ENCODE measurements at places on chromosomes 2 and 18. TPM values are rescaled to one million over a fixed set of nuclear protein-coding genes. Genes with fewer than 3 reads are reported as not detected.

The FSIP2 gene
- 1.7 TPM for polyA plus RNA-seq

The MRPL33 gene
- 98.5 TPM for polyA plus RNA-seq

The GPBAR1 gene
- 1.4 TPM for polyA plus RNA-seq

The LIMS3 gene
- polyA plus RNA-seq, result 3.3 TPM

The CIB4 gene
- polyA plus RNA-seq, result 1.8 TPM

The MMADHC gene
- 114 TPM for polyA plus RNA-seq

The LOXHD1 gene
- polyA plus RNA-seq, result 1.1 TPM

The KCNK3 gene
- 33.2 TPM for polyA plus RNA-seq

The GKN2 gene
- polyA plus RNA-seq, result 1.7 TPM

The KIAA2012 gene
- 1.4 TPM for polyA plus RNA-seq

All from left lung (tissue), 14 donors.